Central memory CD8-positive, alpha-beta T cell (primary cell): ENCODE measurements at places on chromosomes 6 and 20.

DNA sequence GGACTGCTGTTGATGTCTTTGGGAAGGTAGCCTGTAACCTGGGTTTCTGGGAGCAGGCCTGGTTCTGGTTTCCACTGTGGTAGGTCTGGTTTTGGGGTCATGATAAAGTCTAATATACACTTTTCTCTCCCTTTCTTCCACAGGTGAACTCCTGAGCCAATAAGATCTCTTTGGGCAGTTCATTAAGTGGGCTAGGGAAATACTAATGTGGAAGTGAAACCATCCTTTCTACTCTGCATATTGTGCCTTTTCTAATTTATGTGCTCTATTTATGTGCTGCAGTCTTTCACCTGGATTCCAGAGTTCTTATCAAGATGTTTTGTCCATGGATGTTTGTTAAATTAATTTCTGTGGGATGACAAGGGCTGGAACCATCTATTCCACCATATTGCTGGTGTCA is 165.7 kb upstream of the PTPRK start:
- no peaks in the 10 kb centered on the region for H3K36me3 ChIP-seq
- H3K4me1 ChIP-seq = no peaks in the 10 kb centered on the region
- no peak overlapping the region for H3K27ac ChIP-seq

- H3K4me3 ChIP-seq = no peak overlapping the region
- H3K36me3 ChIP-seq = peaks cover 49% of the 10 kb centered on the region
- no peak for DNase-seq
- H3K4me1 ChIP-seq = peaks cover 15% of the 10 kb centered on the region
- no peaks in the 10 kb centered on the region for H3K27me3 ChIP-seq
- no peak overlapping the region for H3K27ac ChIP-seq
Measured at GRCh38 chr6:87257046-87257445, 65.3 kb upstream of the SMIM8 start.

DNA sequence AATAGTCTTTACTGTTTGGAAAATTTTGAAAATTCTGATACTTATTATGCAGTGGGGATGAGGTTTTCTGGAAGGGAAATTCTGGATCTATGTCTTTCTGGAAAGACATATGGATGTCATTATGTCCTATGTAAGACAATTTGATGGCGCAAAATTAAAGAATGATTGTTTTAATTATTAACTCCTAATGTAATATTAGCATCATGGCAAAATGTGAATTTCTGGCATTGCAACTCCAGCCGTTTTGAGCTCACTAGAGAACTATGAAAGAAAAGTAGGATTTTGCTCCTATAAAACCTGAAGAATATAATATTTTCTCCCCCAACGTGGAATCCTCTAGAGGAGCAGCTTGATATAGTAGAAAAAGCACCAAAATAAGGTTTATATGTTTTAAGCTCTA is 243.2 kb downstream of the RFPL4B start:
- H3K36me3 ChIP-seq = peaks cover 1% of the 10 kb centered on the region
- H3K4me1 ChIP-seq = no peaks in the 10 kb centered on the region
- DNase-seq = no peak
- H3K27me3 ChIP-seq = no peaks in the 10 kb centered on the region
- no peak overlapping the region for H3K27ac ChIP-seq

DNA sequence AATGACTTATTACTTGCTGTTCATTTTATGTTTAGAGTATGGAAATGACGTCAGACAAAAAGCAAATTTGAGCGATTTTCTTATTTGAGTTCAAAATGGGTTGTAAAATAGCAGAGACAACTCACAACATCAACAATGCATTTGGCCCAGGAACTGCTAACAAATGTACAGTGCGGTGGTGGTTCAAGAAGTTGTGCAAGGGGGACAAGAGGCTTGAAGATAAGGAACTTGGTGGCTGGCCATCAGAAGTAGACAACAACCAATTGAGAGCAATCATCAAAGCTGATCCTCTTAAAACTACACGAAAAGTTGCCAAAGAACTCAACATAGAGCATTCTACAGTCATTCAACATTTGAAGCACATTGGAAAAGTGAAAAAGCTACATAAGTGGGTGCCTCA is 43.8 kb downstream of the REV3L start:
- DNase-seq = no peak
- no peak overlapping the region for H3K27ac ChIP-seq
- H3K4me1 ChIP-seq = peaks cover 47% of the 10 kb centered on the region
- H3K4me3 ChIP-seq = no peak overlapping the region

DNA sequence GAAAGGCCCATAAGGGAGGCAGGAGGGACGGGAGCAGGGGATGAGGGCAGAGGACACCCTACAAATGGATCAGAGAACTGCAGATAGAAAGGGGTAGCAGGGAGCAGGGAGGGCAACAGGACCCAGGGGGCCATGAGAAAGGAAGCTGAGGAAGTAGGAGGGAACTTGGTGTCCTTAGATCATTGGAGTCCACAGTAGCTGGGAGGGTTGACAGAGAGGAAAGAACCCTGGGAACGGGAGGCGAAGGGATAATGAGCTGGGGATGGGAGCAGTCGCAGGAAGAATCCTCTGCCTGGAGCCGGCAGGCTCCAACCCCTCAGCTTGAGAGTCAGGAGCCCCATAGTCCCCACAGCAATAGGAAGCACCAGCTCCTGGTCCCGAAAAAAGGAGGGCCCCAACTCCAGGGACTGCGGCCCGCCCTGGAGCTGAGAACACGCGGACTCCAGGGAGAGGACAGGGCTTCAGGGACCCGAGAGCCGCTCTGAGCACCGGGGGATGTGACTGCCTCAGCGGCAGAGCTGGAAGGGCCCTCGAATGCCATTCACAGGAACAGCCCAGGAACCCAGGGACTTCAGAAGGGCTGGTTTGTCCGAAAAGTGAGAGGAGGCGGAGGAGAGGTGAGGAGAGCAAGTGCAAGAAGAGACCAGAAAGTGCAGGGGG is 32.7 kb downstream of the HLA-A start:
- H3K4me1 ChIP-seq = peaks cover 48% of the 10 kb centered on the region
- peak overlapping the region; percentile 78 for H3K27ac ChIP-seq
